Kidney glomerular epithelial cell (primary cell): ENCODE measurements at places on chromosomes 6 and 20.

DNA sequence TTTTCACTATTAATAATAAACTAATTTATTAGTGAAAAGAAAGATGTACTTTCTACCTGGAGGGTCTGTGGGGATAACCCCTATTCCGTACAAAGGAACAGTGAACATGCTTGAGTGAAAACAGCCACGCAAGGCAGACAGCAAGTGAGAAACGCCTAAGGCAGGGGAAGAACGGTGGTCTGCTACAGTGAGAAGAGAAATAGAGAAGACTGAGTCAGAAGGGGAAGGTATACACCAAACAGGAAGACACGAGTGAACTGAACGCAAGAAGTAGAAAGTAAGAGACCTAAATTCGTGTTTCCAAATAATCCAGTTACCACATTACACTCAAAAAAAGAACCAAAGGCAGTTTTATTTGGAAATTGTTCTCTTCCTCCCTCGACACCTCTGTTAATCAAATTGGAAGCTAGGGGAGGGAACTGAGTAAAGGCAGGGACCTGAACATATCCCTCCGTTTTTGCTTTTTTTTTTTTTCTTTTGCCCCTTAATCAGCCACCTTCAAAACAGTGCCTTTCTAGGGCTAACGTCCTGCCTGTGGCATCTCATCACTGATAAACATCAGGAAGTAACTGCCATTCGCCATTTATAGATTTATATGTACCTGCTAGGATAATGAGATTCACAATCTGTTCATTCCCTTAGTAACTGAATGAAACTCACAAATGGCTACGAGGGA lies 48.9 kb downstream of the ATXN1 start:
- DNase-seq: peak; percentile 71

GRCh38 chr6:17912521-17912920 lies 74.9 kb downstream of the KIF13A start:
- DNase-seq: no peak

DNA sequence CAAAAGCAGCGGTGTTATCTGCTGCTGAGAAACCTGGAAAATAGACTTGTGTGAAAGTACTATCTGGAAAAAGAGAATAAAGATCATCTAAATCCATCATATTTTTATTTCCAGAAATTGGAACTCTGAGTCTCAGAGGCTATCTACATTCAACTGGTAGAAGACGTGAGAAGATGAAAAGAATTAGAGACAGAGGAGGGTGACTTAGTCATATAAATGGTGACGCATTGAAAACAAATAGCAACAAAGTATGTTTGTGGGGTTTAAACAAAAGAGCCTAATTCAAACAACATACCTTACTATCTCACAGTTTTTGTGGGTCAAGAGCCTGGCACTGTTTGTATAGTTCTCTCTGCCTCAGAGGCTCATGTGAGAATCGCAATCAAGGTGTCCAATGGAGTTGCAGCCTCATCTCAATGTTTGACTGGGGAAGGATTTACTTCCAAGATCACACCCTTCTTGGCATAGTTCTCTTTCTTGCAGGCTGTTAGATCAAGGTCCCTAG lies 757.1 kb upstream of the SLC35B3 start:
- DNase-seq: no peak

GRCh38 chr6:71333697-71334096 lies 45.1 kb downstream of the OGFRL1 start:
- peak; percentile 77 for DNase-seq

GRCh38 chr6:13916230-13916944 lies 8.4 kb upstream of the RNF182 start:
- DNase-seq: peak; percentile 23
